GF-D8 (cell line): ENCODE measurements at places on chromosomes 16 and 17.

- peak; percentile 15 for DNase-seq
These were observed 41.2 kb downstream of the PRKCA start for GRCh38 chr17:66343531-66344078.

- no peak for DNase-seq
These were observed 470.1 kb downstream of the SOX9 start for GRCh38 chr17:72590882-72591281.

DNA sequence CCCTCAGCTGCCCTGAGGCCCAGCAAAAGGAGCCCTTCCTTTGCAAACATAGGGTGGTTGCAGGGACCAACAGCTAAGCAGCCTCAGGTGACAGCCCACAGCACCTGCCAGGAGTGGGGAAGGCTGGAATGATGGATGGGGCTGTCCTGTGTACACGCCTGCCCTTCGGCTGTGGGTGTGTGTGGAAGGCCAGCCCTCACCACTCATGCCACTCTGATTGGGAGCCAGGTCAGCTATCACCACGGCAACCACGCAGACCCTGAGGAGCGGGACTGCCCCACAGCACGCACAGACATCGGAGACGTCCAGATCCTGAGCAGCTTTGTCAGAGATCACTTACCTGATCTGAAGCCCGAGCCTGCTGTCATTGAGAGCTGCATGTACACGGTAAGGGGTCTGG, 11.9 kb downstream of the PIPOX start:
- DNase-seq: no peak

DNA sequence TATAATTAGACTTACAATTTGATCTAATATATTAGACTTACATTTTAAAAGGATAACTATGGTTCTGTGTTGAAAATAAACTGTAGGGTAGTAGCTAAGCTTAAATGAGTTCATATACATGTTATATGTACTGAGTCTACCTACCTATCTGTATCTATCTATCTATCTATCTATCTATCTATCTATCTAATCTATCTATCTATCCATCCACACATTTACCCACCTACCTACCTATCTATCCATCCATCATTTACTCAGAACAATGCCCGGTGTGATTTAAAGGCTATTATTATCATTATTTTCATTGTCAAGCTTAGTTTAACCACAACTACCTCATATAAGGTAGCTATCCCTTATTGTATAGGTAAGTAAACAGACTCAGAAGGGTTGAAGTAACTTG, 7.0 kb downstream of the KRT10 start:
- no peak for DNase-seq

GRCh38 chr17:62321451-62321850, 58.9 kb upstream of the EFCAB3 start:
- no peak for DNase-seq

DNA sequence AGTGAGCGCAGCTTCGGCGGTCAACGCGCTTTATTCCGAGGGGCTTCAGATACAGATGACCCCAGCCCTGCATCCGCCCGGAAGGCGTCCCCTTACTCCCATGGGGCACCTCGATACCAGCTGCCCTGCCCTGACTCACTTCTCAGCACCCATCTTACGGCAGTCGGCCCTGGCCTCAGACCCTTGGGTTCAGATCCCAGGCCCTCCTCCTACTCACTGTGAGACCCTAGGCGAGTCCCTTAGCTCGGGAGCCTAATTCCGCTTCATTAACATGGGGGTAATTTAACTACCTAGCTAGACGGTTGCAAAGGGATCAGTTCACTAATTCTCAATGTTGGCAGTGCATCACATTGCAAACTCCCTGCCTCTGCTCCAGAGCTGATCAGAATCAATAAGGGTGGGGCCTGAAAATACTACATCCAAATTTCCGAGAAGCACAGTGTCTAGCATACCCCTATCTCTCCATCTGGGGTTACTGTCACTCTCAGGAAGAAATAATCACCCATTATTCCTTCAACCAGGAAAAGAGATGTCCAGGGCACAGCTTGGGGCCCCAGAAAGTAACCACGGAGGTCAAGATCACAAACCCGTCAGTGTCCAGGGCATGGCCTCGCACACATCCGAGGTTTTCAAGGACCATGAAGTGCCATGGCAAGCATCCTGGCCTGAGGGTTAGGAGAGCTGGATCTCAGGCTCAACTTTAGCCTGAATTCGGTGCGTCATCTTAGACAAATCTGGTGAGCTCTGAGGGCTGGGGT, 415 bp upstream of the FLOT2 start:
- DNase-seq: no peak
